ENCODE measurements at places on chromosomes 7 and 10.

DNA sequence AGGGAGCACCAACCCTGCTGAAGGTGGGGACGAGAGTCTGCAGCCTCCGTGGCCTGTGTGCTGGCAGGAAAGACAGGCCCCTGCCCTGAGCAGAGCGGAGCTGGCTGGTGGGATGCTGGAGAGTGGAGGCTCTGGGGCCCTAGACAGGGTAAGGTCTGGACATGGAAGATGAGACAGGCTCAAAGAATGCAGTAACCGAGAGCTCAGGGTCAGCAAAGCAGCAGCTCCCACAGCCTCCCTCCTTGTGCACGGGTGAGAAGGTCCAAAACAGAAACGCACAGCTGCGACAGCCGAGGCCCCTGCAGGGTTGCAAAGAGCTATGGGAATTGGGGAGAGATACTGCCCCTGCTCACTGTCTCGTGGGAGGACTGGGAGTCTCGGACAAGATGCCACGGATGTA is 80.5 kb downstream of the TNS3 start:
- no peak for DNase-seq

- DNase-seq: no peak
These were observed 270.6 kb downstream of the DIP2C start for GRCh38 chr10:418894-419293.

DNA sequence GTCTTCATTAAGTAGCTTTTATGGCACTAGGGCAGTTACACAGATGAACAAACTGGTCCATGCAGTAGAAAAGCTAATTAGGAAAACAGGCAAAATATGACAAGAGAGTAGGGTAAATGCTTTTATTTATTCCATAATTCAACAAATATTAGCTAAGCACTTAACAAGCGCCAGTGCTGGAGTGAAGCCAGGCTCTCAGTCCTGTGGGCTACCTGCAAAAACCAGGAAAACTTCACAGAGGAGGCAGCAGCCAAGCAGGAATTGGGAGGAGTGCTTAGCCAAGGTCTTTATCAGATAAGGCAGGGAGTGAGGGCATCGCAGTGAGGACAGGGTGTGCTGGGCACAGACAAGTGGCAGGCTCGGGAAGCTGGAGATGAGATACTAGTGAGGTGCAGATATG is 4.9 kb upstream of the KAT6B start:
- no peak for DNase-seq

DNA sequence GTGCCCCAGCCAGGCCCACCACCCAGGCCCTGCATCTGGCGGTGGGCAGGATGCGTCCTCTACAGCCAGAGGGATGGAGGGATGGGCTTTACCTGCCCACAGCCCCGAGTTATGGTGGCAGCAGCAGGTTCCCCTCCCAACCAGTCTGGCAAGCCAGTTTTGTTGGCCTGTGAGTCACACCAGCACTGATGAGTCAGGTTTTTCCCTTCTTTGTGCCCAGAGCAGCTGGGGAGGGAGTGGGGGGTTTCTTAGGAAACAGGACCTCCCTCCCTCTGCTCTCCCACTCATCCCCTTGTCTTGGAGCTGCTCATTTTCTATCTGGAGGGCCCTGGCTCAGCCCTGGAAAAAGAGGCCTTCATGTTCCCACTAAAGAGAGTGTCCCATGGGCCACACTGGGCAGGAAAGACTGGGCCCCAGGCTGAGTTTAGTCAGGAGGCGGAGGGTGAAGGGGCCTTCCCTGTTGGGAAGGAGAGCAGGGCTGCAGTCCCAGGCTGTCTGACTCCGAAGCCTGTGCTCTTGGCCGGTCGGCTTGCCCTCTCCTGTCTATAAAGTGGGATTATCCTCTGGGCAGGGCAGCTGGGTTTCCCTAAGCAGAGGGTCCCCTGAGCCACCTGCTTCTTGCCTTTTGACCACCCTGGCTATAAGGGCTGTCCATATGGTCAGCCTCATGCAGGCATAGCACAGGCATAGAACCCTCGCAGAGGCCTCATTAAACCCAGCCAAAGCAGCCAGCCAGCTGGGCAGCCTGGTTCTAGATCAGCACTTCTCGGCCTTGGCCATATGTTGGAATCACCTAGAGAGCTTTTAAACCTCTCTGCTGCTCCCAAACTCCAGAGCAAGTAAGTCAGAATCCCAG is 30.2 kb upstream of the ANKRD2 start:
- peak; percentile 43 for DNase-seq

DNA sequence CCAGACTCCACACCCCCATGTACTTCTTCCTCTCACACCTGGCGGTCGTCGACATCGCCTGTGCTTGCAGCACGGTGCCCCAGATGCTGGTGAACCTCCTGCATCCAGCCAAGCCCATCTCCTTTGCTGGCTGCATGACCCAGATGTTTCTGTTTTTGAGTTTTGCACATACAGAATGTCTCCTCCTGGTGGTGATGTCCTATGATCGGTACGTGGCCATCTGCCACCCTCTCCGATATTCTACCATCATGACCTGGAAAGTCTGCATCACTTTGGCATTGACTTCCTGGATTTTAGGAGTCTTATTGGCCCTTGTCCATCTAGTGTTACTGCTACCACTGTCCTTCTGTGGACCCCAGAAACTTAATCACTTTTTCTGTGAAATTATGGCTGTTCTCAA is 4.8 kb downstream of the OR2A25 start:
- DNase-seq: no peak

DNA sequence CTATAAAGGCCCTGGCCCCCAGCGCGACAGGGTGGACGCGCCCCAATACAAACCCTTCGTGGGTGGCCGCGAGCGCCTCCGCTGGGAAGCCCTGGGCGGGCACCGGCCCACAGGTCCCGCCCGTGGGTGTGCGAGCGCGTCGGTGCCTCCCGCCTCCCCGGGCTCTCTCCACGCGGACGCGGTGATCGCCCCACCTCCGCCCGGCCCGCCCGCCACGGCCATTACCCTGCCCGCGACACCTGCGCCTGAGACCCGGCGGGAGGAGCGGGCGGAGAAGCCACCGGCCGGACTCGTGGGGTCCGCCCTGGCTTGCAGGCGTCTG is 81.2 kb downstream of the PAX2 start:
- no peak for DNase-seq

DNA sequence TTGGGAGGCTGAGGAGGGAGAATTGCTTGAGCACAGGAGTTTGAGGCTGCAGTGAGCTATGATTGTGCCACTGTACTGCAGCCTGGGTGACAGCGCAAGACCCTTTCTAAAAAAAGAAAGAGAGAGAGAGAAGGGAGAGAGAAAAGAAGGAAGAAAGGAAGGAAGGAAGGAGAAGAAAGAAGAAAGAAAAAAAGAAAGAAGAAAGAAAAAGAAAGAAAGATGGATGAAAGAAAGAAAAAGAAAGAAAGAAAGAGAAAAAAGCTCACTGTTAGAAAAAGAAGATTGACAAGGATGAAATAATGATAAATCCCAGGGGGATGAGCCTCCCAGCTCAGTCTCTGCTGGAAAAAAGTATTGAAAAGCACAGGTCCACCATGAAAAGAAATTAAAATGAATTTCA is 22.8 kb upstream of the CARD11 start:
- DNase-seq: no peak

- no peak for DNase-seq
These were observed 98.9 kb downstream of the MKI67 start for GRCh38 chr10:128027306-128027705.

DNA sequence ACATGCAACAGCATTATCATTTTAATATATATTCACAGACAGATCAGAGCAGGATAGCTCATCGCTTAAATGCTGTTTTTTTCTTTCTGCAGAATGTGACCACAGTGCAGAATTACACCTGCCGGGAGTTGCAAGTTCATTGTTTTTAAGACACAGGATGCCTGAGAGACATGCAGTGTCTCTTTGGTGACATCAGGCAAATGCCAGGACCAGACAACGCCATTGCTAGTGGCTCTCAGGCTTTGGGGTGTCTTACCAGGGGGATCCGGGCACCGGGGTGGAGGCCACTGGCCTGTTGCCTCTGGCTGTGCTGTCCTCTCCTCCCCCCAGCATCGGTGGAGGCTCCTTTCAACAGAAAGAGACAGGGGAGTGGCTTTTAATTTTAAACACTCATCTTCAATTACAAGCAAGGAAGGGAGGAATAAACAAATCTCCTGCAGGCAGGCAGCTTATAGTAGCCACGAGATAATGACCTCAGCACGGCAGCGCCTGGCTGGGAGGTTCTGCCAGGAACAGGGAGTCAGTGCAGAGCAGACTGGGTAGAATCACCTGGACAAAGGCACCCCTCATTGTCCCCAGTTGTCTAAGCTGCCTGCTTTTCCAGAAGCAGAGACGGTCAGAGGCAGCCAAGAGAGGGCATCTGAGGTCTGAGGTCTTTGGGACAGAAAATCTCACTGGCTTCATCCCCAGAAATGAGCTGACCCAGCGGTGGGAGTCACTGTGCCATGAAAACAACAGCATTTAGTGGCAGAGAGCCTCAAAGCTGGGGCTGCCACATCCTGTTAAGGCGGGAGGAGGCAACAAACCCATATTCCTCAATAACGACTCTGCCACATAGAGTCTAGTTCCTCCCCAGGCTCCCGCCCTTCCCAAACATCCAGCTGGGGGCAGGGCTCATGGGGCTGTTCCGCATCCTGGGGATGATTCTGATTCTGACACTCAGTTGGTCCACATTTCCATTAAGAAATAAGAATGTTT is 148.4 kb downstream of the TCERG1L start:
- no peak for DNase-seq

DNA sequence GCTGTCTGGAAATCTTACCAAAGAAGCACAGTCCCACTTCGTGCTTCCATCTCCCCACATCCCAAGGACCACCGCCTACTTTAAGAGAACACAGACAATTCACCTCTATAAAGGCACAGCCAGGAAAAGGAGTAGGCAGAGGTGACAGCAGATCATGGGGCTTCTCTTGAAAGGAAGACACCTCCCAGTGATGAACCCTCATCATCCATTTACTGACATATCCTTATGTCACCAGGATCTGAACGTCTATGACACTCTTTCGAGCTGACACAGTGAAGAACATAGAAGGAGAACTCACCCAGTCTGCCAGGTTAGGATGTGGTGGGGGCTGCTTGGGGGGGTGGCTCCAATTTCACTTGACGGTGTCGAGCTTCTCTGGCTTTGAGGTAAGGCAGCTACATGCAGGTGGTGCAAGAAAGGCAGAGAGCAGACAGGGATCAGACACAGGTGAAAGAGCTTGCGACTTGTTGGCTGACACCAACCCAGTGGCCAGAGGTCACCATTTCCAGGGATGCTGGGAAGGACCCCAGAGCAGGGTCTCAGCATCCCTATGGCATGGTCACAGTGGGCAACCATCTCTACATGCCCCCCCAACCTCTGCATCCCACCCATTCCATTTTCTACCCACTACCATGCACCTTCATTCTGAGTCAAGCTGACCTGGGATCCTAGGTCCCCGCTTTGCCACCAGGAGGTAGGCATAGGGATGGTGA is 67.5 kb downstream of the PRPF18 start:
- no peak for DNase-seq

- DNase-seq: no peak
These were observed 60.3 kb downstream of the CNTNAP2 start for GRCh38 chr7:146176860-146177259.

DNA sequence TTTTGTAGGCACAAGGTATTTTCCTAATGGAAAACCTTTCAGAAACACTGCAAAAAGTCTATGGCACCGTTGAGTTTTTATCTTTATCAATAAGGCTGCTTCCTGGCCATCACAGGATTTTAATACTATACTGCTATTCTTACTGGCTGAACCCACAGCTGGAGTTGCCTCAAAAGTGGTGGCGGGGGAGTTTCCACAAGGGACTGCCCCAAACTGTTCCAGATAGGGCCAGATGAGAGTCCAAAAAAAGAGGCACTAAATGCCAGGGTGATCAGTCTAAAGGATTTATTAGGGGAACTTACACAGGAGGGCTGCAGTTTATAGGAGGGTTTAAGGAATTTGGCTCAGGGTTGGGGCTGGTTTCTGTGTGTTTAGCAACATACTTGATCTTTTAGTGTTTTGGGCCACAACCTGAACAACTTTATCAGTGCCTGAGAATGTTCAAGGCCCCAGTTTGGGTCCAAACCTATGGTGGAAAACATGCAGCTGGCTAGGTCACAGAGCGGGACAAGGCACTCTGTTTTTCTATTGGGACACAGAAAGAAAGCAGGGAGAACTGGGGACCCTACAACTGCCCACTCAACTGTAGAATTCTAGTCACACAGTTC is 41.4 kb downstream of the STAM start:
- DNase-seq: peak; percentile 58

GRCh38 chr10:45418849-45419675 is 45.0 kb downstream of the ALOX5 start:
- peak; percentile 17 for DNase-seq

- no peak for DNase-seq
These were observed 6.6 kb downstream of the TTYH3 start for GRCh38 chr7:2638224-2638991.

GRCh38 chr10:49775014-49775413 is 12.9 kb upstream of the OGDHL start:
- no peak for DNase-seq

GRCh38 chr10:124180947-124181549 is 87.7 kb upstream of the CHST15 start:
- no peak for DNase-seq

DNA sequence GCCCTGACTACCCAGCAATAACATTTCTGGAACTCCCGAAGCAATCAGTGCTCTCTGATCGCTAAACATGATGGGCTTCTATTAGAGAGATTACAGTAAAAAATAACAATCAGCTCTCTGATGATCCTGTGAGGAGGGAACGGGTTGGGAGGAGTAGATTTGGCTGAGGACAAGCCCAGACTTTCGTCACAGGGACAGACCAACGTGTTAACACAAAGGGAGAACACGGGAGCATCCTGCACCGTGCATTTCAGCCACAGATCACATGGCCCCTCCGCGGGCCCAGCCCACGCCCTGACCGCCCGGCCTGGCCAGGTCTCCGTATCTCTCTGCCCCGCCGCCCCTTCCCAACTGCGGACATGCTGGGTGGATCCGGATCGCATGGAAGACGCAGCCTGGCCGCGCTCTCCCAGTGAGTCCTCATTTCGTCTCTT is 95.0 kb upstream of the AGBL3 start:
- peak; percentile 35 for DNase-seq

DNA sequence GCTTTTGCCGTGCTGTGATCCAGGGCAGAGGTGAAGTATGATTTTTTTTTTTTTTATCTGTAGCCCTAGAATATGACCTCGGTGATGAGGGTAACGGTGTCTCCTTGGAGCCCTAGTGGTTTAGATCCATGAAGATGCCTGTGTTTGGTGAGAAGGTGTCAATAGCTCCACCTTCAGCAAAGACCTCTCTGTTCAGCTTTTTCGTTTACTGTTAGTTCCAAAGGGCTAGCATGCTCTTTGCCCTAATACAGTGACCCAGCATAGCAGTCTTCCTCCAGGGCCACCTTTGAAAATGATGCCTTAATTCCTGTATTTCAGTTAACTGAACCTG is 746 bp upstream of the MRPS16 start:
- peak; percentile 71 for DNase-seq

DNA sequence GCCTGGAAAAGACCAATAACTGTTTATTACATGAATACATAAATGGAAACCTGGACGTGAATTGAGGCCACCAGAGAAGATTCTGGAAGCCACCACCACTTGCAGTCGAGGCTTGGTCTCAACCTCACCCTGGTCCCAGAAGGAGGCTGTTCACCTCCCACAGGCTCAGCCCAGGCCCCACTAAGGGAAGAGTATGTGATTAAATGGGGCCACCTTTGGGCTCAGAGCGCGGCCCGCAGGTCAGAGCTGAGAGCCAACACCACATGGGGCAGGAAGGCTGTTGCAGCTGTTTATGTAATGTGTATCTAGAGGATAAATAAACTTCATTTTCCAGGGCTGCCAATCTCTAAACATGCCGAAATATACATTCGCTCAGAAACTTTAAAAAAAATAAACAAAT is 17.6 kb upstream of the FGFR2 start:
- DNase-seq: no peak

GRCh38 chr10:13705526-13706174 is 118.9 kb downstream of the PRPF18 start:
- peak; percentile 43 for DNase-seq

- peak; percentile 42 for DNase-seq
These were observed 10.8 kb downstream of the LFNG start for GRCh38 chr7:2530071-2530987.

All from OCI-M1 (cell line).